ENCODE measurements at places on chromosomes 1 and 21.
A peak's percentile ranks its signal among the peaks of the same experiment; 100 is the strongest.

DNA sequence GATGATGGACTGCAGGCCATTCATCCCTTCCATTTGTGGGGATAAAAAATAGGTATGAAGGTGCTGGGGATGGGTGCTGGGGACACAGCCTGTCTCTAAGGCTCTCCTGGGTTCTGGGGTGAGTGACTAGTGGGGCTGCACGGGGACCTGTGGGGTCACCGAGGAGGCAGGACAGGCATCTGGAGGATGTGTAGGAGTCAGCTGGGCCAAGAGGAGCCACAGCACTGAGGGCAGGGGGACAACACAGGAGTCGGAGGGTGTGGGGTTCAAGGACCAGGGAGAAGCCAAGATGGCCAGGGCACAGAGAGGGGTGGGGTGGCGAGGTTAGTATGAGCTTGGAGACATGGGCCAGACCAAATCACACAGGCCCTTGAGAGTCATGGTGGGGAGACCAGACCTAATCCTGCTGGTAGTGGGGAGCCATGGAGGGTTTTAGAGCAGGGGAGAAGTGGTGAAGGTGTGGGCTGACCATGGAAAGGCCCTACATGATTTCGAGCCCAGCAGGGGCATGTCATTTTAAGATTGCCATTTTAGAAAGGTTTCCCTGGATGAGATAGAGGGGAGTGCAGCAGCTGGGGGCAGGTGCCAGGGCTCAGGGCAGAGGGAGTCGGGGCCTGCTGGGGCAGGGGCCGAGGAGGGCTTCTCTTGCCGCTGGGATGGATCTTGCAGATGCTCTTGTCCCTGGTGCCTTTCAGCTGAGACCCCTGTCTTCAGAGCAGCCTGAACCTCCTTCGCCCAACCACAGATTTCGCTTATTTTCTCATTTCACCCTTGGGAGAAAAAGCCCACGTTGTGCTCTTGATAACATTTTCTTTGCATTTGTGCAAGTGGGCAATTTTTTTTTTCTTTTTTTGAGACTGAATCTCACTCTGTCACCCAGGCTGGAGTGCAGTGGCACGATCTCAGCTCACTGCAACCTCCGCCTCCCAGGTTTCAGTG lies 22.7 kb downstream of the SERINC2 start:
- DNase-seq: no peak

DNA sequence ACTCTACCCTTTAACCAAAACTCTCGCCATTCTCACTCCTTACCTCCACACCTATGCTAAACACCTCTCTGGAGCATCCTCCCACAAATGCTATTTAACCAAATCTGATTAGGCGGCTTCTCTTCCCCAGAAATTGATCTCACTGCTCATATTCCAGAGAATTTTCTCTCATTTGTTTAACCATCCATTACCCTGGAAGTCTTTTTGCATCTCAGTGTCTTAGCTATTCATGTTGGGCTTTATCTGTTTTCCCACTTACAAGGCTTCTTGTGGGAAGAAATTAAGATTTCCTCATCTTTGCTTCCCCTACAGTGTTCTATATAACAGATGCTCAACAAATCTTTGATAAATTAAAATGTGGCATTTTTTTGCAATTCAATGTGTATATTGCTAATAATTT lies 45.5 kb downstream of the MYSM1 start:
- no peak for DNase-seq

DNA sequence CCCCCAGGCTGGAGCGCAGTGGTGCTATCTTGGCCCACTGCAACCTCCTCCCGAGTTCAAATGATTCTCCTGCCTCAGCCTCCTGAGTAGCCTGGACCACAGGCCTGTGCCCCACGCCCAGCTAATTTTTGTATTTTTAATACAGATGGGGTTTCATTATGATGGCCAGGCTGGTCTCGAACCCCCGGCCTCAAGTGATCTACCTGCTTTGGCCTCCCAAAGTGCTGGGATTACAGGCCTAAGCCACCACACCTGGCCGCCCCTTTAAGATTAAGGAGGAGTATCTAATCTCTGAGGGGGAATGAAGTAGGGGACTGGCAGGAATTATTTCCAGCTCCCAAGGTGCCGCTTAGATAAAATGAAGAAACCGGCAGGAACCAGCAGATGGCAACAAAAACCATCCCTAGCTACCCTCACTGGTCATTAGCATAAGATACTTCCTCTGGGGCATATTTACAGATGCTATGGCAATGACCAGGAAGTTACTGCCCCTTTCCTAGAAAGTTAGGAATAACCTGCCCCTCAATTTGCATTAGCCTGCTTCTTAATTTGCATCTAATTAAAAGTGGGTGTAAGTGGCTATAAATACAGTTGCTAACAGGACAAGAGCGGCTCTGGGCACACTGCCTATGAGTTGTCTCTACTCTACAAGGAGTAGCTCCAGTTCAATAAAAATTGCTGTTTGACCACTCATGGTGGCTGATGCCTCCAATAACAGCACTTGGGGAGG lies 7.1 kb upstream of the NSUN4 start:
- DNase-seq: peak; percentile 12

DNA sequence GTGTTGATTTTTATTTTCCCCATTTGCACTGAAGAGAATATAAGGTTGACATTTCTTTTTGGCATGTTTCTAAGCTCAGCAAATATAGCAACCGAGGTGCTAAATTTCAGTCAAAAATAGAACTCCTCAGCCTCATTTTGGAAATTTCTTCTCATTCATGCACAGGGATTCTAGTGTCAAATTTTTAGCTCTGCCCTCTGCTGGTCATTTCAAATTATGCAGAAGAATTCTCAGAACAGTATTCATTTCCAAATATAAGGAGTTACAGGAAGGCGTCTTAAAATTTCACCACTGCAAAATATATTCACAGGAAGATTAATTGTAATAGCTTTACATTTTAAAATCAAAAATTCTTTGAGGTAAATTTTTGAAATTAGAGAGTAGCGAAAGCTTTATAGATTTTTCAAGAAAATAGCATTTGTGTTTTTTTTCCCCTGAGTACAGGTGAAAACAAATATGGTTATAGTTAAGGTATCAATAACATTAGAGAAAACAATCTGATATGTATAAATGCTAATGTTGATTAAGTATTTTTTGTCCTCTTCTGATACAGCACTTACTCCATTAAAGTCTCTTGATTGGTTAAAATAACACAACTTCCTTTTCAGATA lies 57.9 kb downstream of the FMN2 start:
- DNase-seq: peak; percentile 66

DNA sequence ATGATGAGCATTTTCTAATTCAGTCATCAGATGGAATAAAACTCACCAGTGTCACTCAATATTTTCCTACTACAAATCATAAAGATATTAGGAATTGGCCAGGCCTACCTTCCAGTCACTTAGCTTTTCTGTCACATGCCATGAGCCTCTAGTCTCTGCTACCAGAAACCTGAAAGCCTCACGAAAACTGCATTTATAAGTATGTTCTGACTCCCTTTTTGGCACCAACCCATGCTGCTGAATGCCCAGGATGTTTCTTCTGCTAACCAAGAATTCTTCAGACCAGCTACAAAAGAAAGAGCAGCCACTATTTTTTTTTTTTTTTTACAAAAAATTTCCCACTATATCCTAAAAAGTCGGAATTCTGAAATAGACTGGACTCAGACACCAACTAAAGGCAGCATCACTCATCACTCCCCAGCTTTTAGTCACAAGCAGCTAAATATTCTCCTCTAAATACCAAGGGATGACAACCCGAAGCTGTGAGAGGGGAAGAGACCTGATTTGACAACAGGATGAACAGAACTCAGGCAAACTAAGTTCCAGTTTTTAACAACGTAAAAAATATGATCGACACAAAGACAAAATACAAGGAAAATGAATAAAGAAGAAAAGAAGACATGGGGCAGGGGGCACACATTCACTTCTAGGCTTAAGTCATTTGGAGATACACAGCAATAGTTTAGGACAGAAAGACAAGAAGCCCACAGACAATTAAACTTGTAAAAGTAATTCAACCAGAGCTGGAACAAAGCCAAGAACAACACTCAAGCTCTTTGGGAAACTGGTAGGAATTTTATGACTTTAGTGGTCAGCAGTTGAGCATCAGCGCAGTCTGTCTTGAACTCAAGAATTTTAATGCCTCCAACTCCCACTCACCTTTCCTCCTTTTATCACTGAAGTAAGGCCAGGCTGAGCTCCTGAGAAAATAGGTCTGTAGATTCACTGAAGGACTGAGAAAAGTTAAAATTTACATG lies 1.7 kb downstream of the DCAF8 start:
- peak; percentile 33 for DNase-seq

DNA sequence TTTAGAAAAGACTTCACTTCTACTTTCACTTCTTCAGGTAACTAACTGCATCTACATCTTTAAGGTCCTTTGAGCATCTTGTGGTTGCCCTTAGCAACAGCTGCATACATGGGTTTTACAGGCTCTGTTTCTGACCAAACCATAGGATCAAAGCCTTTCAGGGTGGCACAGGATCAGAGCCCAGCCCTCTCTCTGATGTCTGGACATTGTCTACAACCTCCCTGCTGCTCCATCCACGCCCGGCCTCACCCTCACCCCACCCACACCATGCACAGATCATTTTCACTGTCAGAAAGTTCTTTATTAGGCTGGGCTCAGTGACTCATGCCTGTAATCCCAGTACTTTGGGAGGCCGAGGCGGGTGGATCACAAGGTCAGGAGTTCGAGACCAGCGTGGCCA lies 5.2 kb downstream of the NCF2 start:
- no peak for DNase-seq

DNA sequence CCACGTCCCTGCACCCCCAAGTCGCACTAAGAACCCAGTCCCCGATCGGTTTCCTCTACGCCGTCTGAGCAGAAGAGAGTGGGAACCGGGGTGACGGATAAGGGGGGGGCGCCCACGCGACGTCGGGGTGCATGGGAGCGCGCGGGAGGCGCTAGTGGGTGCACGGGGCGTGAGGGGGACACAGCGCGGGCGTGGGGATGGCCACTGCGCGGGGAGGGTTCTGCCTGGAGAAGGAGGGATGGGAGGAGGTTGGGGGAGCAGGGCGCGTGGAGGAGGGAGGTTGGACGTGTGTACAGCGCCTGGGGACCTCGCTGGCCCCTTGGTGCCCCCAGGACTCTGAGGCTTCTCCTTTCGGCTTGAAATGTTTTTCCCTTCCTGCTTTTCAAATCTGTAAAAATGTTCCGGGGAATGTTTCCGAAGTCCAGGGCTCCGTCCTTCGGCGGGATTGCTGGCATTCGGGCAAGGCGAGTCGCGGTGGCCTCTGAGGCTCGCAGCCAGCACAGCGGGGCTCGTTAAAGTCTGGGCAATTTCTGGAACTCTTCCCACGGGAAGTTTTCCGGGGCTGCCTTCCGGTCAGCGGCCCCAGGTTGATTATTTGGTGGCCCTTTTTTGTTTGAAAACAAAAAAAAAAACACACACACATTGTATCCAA lies 13.1 kb downstream of the RNF220 start:
- DNase-seq: no peak

Data from NCI-H2081 (cell line).